IMR-90 (cell line): ENCODE measurements at places on chromosomes 12 and 14. TPM values are rescaled to one million over a fixed set of nuclear protein-coding genes. Genes with fewer than 3 reads are reported as not detected.

GRCh38 chr12:591167-592023 lies 71.8 kb downstream of the NINJ2 start:
- DNase-seq, result no peak

DNA sequence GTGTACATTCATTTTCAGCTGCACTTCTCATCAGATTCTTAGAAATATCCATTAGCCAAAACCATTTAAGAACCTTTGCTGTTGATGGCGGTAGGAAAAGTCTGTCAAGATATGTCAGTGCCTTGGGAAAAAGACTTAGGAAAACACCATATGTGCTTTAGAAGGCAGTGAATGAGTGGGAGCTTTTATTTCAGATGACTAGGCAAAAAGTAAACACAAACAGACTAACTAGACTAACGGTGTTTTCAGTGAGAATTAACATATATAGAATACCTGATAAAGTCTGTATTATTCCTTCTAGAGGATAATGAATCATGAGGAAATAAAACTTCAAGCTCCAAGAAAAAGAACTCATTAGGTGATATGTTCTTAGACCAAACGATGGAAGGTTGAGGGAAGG lies 418.9 kb downstream of the NAV3 start:
- no peak for DNase-seq

Gene TMTC1
- polyA plus RNA-seq, result 10.6 and 12.5 TPM in 2 replicates

DNA sequence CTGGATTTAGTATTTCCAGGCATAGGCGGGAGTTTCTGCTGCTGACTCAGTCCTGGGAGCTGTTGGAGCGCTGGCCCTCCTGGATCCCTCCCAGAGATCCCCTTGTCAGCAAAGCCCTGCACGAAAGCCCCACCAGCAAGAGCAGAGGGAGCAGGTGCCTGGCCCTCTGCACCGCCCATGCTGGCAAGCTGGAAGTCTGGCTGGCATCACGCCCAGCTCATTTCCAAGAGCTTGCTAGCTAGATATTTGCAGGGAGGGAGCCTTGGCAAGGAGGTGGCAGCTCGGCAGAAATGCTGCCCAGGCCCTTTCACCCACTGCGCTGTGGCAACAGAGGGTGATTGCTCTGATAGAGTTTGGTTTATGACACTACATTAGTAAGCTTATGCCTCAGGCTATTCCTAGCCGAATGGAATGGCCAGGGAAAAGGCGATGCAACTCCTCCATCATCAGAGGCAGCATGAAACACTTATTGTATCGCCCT lies 193.9 kb downstream of the EMP1 start:
- peak; percentile 1 for DNase-seq

Gene KRT82
- polyA plus RNA-seq, result not detected in 2 replicates

Gene PHETA1
- polyA plus RNA-seq, result 6.6 and 7.1 TPM in 2 replicates

GRCh38 chr12:78931466-78931990 lies 67.0 kb downstream of the SYT1 start:
- DNase-seq, result peak; percentile 7

DNA sequence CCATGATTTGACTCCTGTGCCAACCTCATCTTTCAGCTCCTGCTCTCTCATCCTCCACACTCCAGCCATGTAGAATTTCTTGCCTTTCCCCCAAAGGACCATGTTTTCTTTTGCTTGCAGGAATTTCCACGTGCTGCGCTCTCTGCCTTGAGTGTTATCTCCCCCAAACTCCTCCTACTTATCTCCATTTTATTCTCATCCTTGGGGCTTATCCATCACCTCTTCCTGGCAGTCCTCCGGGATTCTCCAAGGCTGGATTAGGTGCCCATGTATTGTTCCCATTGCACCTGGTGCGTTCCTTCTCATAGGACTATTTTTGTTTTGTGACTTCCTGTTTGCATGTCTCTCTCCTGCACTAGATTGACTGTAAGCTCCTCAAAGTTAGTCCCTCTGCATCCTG lies 7.0 kb upstream of the MAX start:
- no peak for DNase-seq

GRCh38 chr12:45575823-45576475 lies 153.6 kb upstream of the ARID2 start:
- no peak for DNase-seq

DNA sequence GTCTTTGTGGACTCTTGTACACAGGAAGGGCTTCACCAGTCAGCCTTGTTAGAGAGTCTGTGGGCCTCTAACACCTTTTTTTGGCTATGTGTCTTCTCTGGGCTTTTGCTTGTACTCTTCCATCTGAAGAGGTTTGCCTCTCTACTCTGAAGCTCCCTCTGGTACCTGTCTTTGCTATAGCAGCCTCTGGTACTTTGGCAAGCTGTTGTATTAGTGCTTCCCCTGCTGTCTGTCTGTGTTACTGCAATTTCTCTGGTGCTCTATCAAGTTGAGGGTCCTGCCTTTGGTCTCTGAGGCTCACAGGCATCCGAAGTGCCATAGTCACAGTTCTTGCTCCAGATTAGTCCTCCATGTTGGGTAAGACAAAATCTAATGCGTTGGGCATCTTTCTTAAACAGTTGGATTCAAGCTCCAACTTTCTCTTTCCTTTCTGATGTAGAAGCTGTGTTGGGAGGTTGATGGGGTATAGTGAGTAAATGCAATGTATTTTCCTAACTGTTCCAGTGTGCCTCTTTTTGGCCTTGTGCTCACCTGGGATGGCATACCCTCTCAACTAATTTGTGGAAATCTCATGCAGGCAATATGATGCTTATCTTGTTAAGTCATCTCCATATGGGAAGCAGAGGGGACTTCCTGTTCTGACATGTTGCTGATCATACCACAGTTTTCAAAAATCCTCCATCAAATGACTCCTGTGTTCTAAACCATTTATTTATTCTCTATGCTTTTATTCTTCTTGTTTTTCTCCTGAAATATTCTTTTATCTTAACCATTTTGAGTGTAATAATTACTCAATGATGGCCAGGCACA lies 88.8 kb downstream of the ATF7IP start:
- peak; percentile 34 for DNase-seq

DNA sequence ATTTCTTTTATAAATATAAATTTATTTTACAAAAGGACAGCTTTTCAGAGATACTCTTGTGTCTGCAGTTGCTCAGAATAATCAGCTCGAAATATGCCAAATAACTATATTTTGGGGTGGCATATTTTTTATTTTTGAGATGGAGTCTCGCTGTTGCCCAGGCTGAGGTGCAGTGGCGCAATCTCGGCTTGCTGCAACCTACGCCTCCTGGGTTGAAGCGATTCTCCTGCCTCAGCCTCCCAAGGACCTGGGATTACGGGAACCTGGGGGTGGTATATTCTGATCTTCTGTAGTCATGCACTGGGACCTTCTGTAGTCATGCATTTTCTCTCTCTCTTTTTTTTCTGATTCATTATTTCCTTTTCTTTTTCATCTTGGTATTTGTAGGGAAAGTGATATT lies 135.0 kb upstream of the AMIGO2 start:
- DNase-seq, result no peak

Gene CLEC4E
- not detected in 2 replicates for polyA plus RNA-seq

- DNase-seq, result peak; percentile 39
These were observed 513 bp downstream of the CCNK start for GRCh38 chr14:99481745-99482099.

- DNase-seq, result no peak
These were observed 174.2 kb upstream of the PARP11 start for GRCh38 chr12:4047421-4047820.

Gene SCN8A
- polyA plus RNA-seq, result 6.1 and 6.9 TPM in 2 replicates
